ENCODE measurements at places on chromosomes 2 and 18.
A peak's percentile ranks its signal among the peaks of the same experiment; 100 is the strongest.

- no peak for DNase-seq
Measured at GRCh38 chr2:174008720-174009119, 43.5 kb upstream of the SP3 start.

- no peak for DNase-seq
Measured at GRCh38 chr18:809985-810642, 1.9 kb downstream of the YES1 start.

DNA sequence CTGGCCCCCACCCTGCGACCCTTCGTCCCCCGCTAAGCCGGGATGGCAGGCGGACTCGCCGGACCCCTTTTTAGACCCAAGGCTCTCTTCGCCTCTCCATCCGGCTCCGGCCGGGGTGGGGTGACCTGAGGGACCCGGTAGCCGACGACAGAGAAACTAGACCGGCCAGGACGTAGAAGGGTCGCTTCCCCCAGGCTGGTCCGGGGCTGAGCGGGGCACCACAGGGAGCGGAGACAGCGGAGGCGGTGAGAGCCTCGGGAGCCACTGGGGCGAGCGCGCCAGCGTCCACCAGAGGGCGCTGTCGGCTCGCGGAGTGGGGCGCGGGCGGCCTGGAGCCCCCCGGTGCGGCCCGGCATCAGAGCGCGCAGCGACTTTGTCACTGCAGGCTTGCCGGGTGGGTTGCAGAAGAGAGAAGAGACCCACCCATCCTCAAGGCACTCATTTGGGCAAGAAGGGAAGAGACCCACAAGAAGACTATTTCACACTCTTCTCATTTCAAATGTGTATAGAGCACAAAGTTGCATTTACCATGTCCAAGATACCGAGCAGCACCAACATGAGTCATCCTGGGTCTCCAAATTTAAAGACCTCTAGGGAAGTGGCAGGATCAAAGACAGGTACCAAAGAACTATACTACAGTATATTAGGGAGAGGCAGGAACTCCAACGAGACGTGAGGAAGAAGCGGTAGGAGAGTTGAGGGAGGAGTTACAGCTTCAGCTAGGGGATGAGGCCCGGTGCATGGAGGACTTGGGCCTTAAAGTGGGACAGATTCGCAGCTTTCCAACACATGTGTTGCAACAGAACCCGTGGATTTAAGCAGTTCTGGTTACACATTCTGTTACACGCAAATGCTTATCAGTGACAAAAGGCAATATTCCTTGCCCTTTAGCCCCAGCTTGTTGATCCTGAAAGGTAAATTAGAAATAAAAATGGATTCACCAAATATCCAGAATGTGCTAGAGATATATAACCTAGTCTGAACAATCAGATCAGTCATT is 7.6 kb upstream of the PRKCE start:
- peak; percentile 67 for DNase-seq

- DNase-seq = no peak
Measured at GRCh38 chr18:21747764-21748693, 7.4 kb downstream of the MIB1 start.

GRCh38 chr2:216619411-216620393 is 13.5 kb upstream of the IGFBP2 start:
- no peak for DNase-seq

GRCh38 chr2:118936306-118936705 is 5.7 kb upstream of the MARCO start:
- DNase-seq = no peak

- no peak for DNase-seq
Measured at GRCh38 chr18:13363359-13363758, 144.8 kb downstream of the LDLRAD4 start.
